ENCODE measurements at places on chromosomes 5 and 9. TPM values are rescaled to one million over a fixed set of nuclear protein-coding genes. Genes with fewer than 3 reads are reported as not detected.

Gene OR1J2
- not detected for polyA plus RNA-seq

Gene IFNK
- not detected for polyA plus RNA-seq

Gene TLN1
- polyA plus RNA-seq, result 224 TPM

Gene HSPB3
- polyA plus RNA-seq, result 0.67 TPM

Gene PCDHGC4
- polyA plus RNA-seq, result 0.46 TPM

Gene BRINP1
- polyA plus RNA-seq, result not detected

Gene CAMK4
- polyA plus RNA-seq, result 3.2 TPM

GRCh38 chr5:20340126-20340525 is 352.1 kb upstream of the CDH18 start:
- DNase-seq, result no peak

DNA sequence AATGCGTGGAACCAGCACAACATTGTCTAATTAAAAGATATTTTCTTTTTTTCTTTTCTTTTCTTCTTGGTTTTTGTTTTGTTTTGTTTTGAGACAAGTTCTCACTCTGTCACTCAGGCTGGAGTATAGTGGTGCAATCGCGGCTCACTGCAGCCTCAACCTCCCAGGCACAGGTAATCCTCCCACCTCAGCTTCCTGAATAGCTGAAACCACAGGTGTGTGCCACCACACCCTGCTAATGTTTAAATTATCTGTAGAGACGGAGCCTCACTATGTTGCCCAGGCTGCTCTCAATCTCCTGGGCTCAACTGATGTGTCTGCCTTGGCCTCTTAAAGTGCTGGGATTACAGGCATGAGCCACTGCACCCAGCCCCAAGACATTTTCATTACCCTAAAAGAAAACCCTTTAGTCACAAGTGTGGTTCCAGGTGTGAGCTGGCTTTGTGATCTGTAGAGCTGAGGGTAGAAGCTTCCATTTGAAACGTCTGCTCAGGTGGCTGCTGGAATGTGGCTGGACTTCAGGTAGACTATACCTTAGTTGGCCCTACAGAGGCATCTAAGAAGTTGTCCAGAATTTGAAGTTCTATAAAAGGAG is 19.1 kb upstream of the NEK6 start:
- DNase-seq, result no peak

DNA sequence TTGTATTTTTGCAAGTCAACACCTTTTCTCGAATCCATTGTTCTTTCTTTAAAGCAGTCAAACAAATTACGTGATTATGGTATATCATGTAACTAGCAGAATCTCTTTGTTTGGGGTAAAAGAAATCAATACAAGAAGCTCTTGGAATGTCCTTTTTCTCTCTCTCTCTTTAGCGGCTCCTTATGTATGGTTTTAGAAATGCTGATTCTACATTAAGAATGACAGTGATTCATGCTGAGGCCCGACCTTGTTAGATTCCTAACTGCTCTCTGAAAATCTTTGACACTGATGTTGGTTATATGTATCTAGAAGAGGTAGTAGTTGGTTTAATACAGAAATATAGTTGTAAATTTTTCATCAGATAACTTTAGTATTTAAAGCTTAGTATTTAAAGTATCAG is 76.4 kb downstream of the SNX24 start:
- no peak for DNase-seq

DNA sequence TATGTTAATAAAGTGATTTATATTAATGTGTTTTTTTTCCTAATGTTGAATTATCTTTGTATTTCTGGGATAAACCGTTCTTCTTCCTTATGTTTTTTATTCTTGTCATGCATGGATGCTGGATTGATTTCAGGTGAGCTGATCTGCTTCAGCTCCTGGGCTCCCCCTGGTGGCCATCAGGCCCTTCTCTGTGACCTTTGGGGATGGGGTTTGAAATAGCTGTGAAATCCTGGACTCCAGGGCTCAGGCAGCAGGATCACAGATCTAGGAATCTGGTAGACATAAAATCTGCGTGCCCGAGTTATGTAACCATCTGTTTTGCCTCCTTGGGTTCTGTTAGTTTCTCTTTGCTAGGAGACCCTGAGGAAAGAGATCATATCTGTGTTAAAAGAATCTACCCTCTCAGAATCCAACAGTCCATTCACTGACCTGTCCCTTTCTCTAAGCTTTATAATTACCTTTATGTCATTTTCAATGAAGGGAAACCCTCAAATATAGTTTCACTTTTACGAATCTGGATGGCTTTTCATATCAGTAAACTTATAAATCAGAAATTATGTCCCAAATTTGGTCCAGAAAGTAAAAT is 12.2 kb upstream of the OR13J1 start:
- peak; percentile 39 for DNase-seq

DNA sequence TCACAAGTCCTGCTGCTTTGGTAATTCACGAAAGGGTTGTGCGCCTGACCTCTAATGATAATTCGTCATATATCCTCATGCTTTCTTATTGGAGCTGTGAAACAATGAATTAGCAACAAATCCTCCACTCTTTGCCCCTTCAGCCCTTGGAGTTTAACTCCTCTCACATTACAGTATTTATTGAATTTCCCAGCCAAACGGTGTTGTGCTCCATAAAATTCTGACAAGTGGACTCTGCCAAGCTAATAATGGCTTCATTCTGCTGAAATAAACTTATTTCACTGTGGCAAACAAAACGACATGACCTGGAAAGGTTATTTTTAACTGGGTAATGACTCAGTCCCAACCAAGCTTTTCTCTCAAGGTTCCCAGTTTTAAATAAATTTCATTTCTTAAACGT is 984.4 kb upstream of the DMAC1 start:
- no peak for DNase-seq

- no peak for DNase-seq
Measured at GRCh38 chr5:95870105-95870672, 47.7 kb upstream of the GLRX start.

- DNase-seq, result no peak
Measured at GRCh38 chr9:116464987-116465571, 222.0 kb upstream of the TRIM32 start.

GRCh38 chr5:117454716-117455212 is 880.1 kb upstream of the SEMA6A start:
- no peak for DNase-seq

GRCh38 chr5:71762826-71763225 is 43.8 kb downstream of the CARTPT start:
- no peak for DNase-seq

DNA sequence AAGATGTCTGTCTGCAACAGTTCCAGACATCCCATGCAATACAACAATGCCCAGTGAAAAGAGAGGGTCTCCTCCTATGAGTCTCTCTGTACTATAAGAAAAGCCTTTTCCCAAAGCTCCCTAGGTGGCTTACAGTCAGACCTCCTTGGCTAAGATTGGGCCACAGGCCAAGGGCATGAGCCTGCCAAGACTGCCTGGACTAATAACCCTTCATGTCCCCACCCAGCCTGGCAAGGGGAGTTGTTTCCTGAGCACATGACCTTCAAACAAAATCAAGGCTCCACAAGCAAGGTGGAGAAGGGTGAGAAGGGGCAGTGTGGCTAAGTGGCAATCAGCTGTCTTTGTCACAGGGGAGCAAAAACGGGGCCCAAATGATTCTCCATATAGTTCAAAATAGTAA is 75.6 kb upstream of the ZSWIM6 start:
- no peak for DNase-seq

DNA sequence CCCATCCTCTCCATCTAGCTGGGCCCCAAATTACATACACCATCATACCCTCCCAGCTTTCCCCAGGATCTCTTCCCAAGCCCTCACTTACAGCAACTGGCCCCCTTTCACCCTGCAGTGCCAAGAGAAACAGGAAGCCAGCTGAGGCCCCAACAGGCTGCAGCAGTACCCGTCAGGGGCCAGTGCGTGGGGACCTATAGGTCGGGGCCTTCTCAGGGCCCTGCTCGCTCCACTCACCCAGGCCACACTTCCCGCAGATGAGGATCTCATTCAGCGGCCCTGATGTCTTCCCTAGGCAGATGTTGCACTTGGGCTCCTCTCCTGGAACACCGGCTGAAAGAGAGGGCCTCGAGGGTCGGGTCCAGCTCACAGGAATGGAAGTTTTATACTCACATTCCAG is 6.8 kb downstream of the PHF19 start:
- DNase-seq, result no peak

- peak; percentile 30 for DNase-seq
Measured at GRCh38 chr9:14097666-14098415, 216.1 kb downstream of the NFIB start.

DNA sequence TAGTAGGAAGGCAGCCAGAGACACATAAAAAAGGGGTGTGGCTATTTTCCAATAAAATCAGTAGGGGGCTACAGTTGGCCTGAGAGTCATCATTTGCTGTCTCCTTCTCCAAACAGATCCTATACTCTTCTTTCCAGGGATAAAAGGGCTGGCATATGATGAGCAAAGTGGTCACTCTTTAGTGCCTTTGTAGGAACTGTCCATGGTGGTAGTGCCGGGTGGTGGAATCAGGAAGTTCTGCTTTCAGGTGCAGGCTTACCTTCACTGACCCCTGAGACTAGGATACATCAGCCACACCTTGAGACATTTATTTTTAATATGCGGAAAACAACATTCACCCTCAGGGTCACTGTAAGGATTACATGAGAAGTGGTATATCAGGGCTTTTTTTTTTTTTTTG is 80.8 kb downstream of the ASTN2 start:
- no peak for DNase-seq

GRCh38 chr5:42507451-42508097 is 84.3 kb downstream of the GHR start:
- no peak for DNase-seq

DNA sequence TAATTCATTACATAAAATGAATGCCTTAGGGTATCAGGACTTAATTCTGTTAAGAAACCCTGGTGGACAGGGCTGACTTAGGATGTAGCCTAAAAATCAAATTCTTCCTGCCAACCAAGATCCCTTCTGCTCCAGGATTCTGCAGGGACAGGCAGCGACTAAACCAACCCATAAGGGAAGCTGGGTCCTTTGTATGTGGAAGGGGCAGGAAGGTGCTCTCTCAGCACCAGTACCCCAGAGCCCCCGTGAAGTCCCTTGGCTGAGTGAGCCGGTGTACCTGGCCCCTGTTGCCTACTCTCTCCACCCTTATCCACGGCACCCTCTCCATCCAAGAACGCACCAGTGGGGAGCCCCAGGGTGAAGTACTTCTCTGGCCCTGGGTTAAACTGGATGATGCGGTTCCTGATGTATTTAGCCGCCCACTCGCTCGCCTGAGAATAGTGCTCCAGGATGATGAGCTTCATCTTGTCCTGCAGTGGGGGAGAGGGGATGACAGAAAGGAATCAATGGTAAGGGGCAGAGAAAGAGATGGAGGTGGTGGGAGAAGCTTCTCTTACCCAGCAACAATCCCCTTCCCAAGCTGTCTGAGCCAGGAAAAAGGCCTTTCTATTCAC is 1.1 kb downstream of the GNPDA1 start:
- DNase-seq, result no peak

GRCh38 chr5:163645421-163646416 is 140.3 kb downstream of the MAT2B start:
- DNase-seq, result no peak

Measured in AG04450 (cell line).